ENCODE measurements at places on chromosomes 1 and 21.

- no peak for DNase-seq
Observed at GRCh38 chr1:55039342-55040082, at the start of gene PCSK9. Gene PCSK9 (plus strand): TSS chr1:55039548. CDS start chr1:55039838, 290 bp downstream.

DNA sequence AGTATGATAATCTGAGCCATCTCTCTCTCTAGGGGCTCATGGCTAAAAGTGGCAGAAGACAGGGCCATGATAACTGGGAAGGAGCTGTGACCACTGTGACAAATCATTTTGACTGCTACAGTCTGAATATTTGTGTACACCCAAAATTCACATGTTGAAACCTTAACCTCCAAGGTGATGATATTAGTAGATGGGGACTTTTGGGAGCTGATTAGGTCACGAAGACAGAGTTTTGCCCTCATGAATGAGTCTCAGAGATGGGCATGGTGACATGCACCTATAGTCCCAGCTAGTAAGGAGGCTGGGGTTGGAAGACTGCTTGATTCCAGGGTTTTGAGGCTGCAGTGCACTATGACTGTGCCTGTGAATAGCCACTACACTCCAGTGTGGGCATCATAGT, 174.9 kb downstream of the PLD5 start:
- DNase-seq, result no peak

GRCh38 chr1:23354245-23354644, 10.2 kb upstream of the HNRNPR start:
- no peak for DNase-seq

DNA sequence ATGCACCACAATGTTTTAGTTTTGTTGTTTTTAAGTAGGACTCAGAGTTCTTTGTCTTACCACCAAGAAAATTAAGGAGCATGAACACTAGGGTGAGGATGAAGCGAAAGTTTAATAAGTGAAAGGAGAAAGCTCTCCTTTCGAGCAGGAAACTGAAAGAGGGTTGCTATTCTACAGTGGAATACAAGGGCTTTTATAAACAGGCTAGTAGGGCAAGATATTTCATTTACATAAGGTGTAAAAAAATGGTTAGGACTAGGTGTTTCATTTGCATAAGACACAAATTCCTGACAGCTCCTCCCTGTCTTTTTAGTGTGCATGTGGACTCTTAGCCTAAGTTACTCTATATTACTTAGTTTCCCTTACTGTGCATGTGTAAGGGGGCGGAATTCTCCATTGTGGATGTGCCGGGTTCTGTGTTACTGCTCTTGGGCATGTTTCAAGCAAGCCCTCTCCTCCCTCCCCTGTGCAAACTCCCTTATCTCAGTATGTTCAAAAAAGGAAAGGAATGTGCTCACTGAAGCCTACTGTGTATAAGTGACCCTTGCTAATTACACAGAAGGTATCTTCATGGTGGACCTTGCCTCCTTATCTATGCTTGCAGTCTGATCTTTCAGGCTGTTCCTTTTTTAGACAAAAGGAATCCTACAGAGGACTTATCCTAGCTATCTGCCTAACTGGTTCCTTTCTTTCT, 7.3 kb downstream of the TSHB start:
- no peak for DNase-seq

DNA sequence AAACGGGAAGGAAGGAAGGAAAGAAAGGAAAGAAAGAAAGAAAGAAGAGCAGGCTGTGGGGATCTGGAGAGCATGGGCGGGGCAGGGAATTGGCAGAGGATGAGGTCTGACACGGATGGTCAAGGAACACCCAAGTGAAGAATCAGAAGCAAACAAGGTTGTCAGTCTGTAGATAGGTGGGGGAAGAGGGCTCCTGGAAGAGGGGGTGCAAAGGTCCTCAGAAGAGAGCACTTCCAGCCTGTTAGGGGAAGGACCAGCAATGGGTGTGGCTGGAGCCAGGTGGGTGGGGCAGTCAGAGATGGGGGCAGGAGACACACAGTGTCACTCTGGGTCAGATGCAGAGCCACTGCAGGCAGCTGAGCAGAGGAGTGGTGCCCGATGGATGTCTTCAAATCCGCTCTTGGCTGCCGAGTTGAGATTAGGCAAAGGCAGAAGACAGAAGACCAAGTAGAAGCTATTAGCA, 11.0 kb upstream of the PLA2G2C start:
- no peak for DNase-seq

GRCh38 chr1:44636083-44636687, 38.1 kb downstream of the TMEM53 start:
- no peak for DNase-seq

- DNase-seq, result no peak
Observed at GRCh38 chr1:152112101-152112884, 3.0 kb downstream of the TCHH start.

- DNase-seq, result no peak
Observed at GRCh38 chr1:20829531-20829930, 42.4 kb upstream of the HP1BP3 start.

- no peak for DNase-seq
Observed at GRCh38 chr21:34878940-34879339, 170.2 kb downstream of the RUNX1 start.

GRCh38 chr1:20618550-20618949, 14.7 kb upstream of the PINK1 start:
- no peak for DNase-seq

- no peak for DNase-seq
Observed at GRCh38 chr21:32350981-32351380, 41.8 kb downstream of the URB1 start.

GRCh38 chr1:95287081-95287480, 53.1 kb downstream of the RWDD3 start:
- DNase-seq, result no peak

- DNase-seq, result no peak
Observed at GRCh38 chr1:166032572-166033371, 134.0 kb downstream of the FAM78B start.

GRCh38 chr1:183433703-183434102, 15.5 kb upstream of the NMNAT2 start:
- no peak for DNase-seq

DNA sequence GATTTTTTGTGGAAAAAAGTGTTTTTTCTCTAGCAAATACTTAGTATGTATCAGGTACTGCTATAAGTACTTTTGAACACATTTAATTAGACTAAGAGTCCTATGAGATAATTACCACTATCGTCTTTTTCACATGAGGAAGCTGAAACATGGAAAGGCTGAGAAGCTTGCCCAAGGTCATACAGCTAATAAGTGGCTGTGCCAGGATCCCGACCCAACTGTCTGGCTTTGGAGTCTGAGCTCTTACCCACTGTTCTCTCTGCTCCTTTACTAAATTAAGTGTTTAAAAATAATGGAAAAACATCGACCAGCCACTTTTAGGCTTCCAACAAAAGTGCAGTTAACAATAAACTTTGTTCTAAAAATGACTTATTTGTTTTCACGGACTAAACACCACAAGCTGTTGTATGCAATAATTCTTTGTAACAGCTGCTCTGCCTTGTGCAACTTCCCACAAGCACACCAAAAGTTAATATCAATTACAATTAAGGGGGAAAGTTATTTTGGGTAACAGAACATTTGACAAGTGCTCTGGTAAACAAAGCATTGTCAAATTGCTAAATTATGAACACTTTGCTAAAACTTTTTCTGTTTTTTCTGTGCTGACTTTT, 75.7 kb downstream of the CRB1 start:
- no peak for DNase-seq

All from occipital lobe (tissue), 3 donors.